DND-41 (cell line): ENCODE measurements at places on chromosomes 12 and 14.

DNA sequence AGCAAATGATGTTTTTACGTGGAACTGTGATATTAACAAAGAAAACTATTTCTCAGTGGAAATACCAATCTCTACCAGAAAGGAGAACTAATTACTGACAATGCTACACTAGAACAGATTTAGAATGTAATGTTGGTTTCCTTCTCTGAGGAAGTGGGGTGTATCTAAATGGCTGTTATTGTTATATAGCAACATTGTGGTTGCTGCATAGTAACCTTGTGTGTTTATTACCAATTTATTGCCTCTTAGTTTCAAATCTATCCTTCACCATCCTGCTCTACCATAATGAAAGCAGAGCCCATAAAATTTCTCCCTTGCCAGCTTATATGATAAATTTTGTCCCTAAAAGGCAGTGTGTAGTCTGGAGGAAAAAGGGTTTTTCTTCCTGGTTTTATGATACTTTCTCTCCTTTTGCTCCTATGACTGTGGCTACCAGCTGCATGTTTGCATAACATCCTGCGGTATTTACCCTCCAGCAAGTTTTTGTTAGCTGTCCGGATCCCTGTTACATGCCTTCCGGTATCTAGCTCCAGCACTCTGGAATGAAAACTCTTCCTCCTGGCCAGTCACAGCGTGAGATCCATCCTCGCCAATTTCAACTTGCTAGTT is 5.7 kb upstream of the KLRK1 start:
- H3K36me3 ChIP-seq = no peaks in the 10 kb centered on the region
- no peaks in the 10 kb centered on the region for H3K4me1 ChIP-seq
- no peak for DNase-seq
- H3K27me3 ChIP-seq = peaks cover 5% of the 10 kb centered on the region
- no peak overlapping the region for H3K4me3 ChIP-seq

GRCh38 chr14:24378327-24378726 is 10.3 kb downstream of the NFATC4 start:
- no peak for DNase-seq
- no peak overlapping the region for H3K27ac ChIP-seq
- peaks cover 19% of the 10 kb centered on the region for H3K27me3 ChIP-seq

DNA sequence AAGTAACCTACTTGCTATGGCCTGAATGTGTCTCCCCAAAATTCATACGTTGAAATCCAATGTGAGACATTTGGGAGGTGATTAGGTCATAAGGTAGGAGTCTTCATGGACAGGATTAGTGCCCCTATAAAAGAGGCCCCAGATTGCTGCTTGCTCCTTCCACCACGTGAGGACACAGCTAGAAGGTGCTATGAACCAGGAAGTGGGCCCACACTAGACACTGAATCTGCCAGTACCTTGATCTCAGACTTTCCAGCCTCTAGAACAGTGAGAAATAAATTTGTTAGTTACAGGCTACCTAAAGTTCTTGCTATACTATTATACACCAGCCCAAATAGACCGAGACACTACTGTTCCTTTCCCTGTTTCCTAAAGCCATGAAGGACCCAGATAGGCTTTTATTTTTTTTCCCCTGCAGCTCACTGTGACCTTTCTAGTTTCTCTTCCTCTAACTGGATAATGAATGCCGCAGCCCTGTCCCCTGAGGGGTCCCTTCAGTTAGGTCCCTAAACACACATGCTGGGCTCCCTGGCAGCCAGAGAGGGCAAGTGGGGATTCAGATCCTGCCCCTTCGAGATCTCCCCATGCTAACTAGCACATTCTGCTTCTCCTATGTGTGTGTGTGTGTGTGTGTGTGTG is 19.3 kb downstream of the SLC25A3 start:
- no peaks in the 10 kb centered on the region for H3K27me3 ChIP-seq
- H3K36me3 ChIP-seq = no peaks in the 10 kb centered on the region
- no peaks in the 10 kb centered on the region for H3K4me1 ChIP-seq
- no peak for DNase-seq
- no peak overlapping the region for H3K27ac ChIP-seq

DNA sequence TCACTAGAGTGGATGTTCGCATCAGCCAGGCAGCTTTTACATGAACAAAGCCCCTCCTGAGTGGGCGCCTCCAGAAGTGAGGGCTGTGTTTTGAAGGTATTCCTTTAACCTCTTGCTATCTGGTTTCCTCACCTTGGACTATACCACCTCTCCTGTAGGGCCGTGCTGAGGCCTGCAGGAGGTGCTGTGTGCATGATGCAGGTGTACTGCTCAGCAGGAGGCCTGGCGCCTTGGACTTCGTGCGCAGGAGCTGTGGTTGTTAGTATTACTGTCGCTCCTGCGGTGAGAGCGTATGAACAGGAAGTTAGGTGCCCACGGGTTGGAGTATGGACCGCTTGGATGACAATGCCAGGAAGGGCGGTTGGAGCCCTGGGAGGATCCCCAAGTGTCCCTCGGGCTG is 130.7 kb downstream of the TSPAN9 start:
- DNase-seq = peak; percentile 56
- H3K36me3 ChIP-seq = no peaks in the 10 kb centered on the region
- no peak overlapping the region for H3K4me3 ChIP-seq

DNA sequence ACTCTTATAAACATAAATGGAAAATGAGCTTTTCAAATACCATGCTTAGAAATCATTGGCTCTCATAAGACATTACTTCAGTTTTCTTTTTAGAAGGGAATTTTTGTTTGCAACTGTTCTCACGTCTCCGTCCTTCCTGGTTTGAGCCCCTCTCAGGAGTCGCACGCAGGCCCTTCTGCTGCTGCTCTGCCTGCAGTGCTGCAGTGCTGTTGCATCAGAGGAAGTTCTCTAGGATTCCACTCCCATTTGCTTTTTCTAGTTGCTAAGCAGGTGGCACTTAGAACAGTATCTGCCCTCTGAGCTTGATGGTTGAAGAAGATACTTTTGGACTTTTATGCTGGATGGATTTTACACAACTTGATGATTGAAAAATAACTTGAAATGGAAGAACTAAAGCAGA is 70.8 kb downstream of the SCN8A start:
- H3K27me3 ChIP-seq = no peaks in the 10 kb centered on the region
- no peak for DNase-seq
- H3K4me1 ChIP-seq = no peaks in the 10 kb centered on the region

DNA sequence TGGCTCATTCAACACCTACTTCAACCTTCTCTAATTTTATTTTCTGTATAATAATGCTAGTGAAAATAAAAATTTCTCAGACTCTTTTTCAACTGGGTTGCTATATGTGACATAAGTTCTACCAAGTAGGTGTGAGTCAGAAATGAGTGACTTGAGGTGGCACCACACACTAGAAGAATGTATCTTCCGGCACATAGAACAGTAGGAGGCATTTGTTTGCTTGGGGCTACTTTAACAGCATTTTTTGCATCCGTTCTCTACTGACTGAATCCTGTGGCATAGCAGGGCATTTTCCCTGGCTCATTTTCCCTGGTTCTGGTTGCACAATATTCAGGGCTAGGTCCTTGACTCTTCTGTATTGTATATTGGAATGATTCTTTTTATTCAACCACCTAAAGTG is 194.0 kb upstream of the SLC16A7 start:
- no peaks in the 10 kb centered on the region for H3K36me3 ChIP-seq
- H3K4me1 ChIP-seq = no peaks in the 10 kb centered on the region
- no peak for DNase-seq
- H3K27me3 ChIP-seq = no peaks in the 10 kb centered on the region
- H3K27ac ChIP-seq = no peak overlapping the region

GRCh38 chr14:94001501-94002396 is 4.6 kb downstream of the CCDC197 start:
- H3K27me3 ChIP-seq = no peaks in the 10 kb centered on the region
- no peak overlapping the region for H3K4me3 ChIP-seq
- H3K27ac ChIP-seq = no peak overlapping the region
- H3K36me3 ChIP-seq = no peaks in the 10 kb centered on the region

GRCh38 chr12:116443821-116444589 is 115.2 kb upstream of the MAP1LC3B2 start:
- no peaks in the 10 kb centered on the region for H3K27me3 ChIP-seq
- DNase-seq = peak; percentile 86
- H3K27ac ChIP-seq = peak overlapping the region; percentile 86
- no peaks in the 10 kb centered on the region for H3K36me3 ChIP-seq
- no peak overlapping the region for H3K4me3 ChIP-seq

- H3K27me3 ChIP-seq = no peaks in the 10 kb centered on the region
- H3K36me3 ChIP-seq = no peaks in the 10 kb centered on the region
- peak overlapping the region; percentile 7; the same call in 1 of the 2 replicates for H3K4me3 ChIP-seq
- H3K27ac ChIP-seq = peak overlapping the region; percentile 57
- DNase-seq = peak; percentile 22
- peaks cover 37% of the 10 kb centered on the region for H3K4me1 ChIP-seq
Observed at GRCh38 chr12:46659824-46660223, 166.0 kb downstream of the SLC38A4 start.

- H3K4me3 ChIP-seq = no peak overlapping the region
- no peaks in the 10 kb centered on the region for H3K36me3 ChIP-seq
- no peaks in the 10 kb centered on the region for H3K27me3 ChIP-seq
Observed at GRCh38 chr14:100159865-100160533, 554 bp upstream of the DEGS2 start.

- no peak overlapping the region for H3K27ac ChIP-seq
- H3K36me3 ChIP-seq = no peaks in the 10 kb centered on the region
- H3K4me1 ChIP-seq = no peaks in the 10 kb centered on the region
- no peak for DNase-seq
- H3K4me3 ChIP-seq = no peak overlapping the region
Observed at GRCh38 chr12:33988197-33988805, 34.0 kb upstream of the ALG10 start.

- no peaks in the 10 kb centered on the region for H3K36me3 ChIP-seq
- no peaks in the 10 kb centered on the region for H3K27me3 ChIP-seq
- H3K4me1 ChIP-seq = no peaks in the 10 kb centered on the region
- no peak overlapping the region for H3K27ac ChIP-seq
Observed at GRCh38 chr12:119528241-119528640, 65.3 kb upstream of the TMEM233 start.

DNA sequence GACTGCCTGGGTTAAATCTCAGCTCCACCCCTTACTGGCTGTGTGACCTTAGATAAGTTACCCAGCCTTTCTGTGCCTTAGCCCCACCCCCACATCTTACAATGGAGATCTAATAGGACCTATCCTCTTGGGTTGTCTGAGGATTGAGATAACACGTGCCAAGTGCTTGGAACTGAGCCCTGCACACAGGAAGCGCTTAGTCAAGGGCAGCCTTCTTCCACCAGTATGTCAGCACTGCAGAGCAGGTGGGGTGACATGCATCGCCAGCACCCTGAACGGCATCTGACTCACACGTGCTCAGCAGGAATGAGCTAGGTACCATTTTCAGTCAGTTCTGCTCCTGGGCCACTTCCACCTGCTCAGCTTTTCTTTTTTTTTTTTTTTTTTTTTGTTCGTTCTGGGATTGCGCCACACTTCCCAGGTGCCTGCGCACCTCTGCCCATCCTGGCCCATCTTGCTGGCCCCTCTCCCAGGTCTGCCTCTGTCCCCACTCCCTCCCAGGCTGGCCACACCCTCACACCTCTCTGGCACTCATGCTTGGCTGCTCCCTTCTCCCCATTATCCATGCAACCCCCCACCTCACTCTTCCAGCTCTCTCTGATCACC is 19.6 kb downstream of the LGMN start:
- H3K4me1 ChIP-seq = no peaks in the 10 kb centered on the region; the same call in 1 of the 2 replicates
- H3K27ac ChIP-seq = no peak overlapping the region
- H3K4me3 ChIP-seq = no peak overlapping the region
- no peaks in the 10 kb centered on the region for H3K36me3 ChIP-seq
- H3K27me3 ChIP-seq = no peaks in the 10 kb centered on the region

DNA sequence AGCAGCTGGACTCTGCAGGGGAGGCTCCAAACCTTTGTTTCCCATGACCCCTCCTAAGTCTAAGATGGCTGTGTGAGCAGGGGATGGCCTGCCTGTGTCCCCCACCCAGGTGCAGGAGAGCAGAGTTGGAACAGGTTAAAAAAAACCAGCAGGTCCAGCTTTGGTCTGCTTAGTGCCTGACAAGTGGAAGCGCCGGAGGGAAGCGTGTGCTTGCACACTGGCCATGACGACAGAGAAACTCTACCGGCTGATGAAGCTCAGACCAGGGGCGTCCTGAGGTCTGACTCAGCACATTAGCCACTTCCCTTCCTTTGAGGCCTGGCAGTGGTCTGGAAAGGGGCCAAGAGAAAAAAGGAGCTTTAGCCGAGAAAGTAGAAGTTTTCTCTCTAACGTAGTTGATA is 280.1 kb downstream of the VRK1 start:
- peaks cover 8% of the 10 kb centered on the region for H3K4me1 ChIP-seq
- DNase-seq = peak; percentile 46
- no peak overlapping the region for H3K27ac ChIP-seq
- no peaks in the 10 kb centered on the region for H3K36me3 ChIP-seq
- H3K27me3 ChIP-seq = no peaks in the 10 kb centered on the region

DNA sequence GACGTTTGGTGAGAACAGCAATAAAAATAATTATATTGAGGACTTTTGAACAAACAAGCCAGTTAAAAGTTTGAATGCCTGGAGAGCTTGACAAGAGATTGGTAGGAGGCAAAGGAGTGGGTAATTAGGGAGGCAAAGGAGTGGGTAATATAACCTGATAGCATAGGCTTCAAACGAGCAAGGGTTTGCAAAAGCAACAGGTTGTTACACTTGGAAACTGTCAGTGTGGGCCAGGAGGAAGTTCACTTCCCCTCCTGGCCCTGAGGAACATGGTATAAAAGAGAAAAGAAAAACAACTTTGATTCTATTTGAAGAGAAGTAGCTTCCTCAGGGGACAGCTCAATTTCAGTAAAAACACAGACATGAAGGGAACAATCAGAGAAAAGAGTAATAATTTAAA is 121.7 kb downstream of the CCER1 start:
- H3K27me3 ChIP-seq = no peaks in the 10 kb centered on the region
- no peak overlapping the region for H3K27ac ChIP-seq
- DNase-seq = no peak
- no peaks in the 10 kb centered on the region for H3K4me1 ChIP-seq

DNA sequence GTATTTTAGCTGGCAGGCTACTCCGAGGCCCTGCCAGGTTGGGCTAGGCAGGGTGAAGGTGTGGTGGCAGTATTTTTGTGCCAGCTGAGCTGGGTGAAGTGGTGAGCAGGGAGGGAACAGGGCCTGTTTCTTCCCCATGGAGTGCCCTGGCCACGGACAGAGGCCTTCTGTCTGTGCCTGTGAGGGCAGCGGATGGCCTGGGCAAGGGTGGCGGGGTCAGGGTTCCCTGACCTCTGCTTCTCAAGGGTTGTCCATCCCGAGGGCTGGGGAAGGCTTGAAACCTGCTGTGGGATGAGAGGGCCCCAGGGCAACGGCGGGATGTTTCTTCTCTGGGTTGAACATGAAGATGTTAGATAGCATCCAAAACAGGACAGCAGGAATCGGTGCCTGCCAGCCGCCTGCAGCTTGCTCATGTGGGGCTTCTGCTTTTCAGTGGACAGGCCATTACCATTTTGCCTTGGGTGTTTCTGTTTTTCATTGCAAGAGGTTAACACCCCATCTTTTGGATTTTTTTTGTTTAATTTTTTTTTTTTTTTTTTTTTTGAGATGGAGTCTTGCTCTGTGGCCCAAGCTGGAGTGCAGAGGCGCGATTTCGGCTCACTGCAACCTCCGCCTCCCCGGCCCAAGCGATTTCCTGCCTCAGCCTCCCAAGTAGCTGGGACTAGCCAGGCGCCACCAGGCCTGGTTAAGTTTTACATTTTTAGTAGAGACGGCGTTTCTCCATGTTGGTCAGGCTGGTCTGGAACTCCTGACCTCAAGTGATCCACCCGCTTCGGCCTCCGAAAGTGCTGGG is 3.3 kb downstream of the MTA1 start:
- H3K4me1 ChIP-seq = peaks cover 41% of the 10 kb centered on the region
- no peak for DNase-seq
- peaks cover 69% of the 10 kb centered on the region for H3K36me3 ChIP-seq
